Mesothelial cell of epicardium (in vitro differentiated cells): ENCODE measurements at places on chromosomes 12 and 14.

DNA sequence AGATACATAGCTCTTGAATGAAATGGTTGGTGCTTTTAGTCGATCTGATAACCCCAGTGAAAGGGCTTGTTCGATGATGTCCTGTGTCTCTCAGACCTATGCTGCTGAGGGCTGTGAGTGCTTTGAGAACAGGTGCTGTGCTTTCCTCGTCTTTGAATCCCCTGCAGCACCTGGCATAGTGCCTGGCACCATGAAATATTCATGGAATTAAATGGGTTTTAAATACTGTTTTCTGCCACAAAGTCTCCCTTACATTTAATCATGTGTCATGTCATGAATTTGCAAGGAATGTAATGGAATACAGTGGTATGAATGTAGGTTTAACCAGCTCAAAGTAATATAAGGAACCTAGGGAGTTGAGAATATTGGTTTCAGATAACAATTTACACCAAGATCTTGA, 220.5 kb upstream of the PRICKLE1 start:
- no peak for DNase-seq

- DNase-seq, result no peak
Measured at GRCh38 chr12:116222358-116222757, 55.1 kb downstream of the MED13L start.

GRCh38 chr12:92539110-92539749, 163.6 kb upstream of the PLEKHG7 start:
- DNase-seq, result no peak

- no peak for DNase-seq
Measured at GRCh38 chr14:83356080-83356479, 1822.4 kb upstream of the SEL1L start.

DNA sequence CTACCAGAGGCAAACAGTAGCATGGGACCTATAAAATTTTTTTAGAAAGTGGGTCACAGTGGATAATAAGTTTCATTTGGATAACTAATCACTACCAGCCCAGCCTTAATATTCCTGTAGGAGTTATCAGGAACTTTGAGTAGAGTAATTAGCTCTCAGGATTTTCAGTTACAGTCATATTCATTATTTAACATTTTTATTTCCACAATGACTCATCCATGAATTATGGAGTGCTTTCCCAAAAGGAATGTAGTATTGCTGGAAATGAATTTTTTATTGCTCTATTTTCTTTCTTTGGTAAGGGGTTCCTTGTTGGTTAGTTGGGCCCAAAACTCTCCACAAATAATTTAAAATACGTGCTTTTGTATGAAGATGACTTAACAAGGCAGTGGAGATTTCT, 53.7 kb downstream of the ERC1 start:
- no peak for DNase-seq

GRCh38 chr12:42365486-42365885, 39.5 kb downstream of the PPHLN1 start:
- DNase-seq, result no peak

- DNase-seq, result no peak
Measured at GRCh38 chr14:98888927-98889835, 382.8 kb downstream of the BCL11B start.

- DNase-seq, result peak; percentile 24
Measured at GRCh38 chr12:52528641-52529143, 8.5 kb upstream of the KRT5 start.

- no peak for DNase-seq
Measured at GRCh38 chr12:26238341-26239121, 43.2 kb downstream of the SSPN start.

GRCh38 chr14:39860596-39861228, 428.5 kb upstream of the FBXO33 start:
- no peak for DNase-seq

DNA sequence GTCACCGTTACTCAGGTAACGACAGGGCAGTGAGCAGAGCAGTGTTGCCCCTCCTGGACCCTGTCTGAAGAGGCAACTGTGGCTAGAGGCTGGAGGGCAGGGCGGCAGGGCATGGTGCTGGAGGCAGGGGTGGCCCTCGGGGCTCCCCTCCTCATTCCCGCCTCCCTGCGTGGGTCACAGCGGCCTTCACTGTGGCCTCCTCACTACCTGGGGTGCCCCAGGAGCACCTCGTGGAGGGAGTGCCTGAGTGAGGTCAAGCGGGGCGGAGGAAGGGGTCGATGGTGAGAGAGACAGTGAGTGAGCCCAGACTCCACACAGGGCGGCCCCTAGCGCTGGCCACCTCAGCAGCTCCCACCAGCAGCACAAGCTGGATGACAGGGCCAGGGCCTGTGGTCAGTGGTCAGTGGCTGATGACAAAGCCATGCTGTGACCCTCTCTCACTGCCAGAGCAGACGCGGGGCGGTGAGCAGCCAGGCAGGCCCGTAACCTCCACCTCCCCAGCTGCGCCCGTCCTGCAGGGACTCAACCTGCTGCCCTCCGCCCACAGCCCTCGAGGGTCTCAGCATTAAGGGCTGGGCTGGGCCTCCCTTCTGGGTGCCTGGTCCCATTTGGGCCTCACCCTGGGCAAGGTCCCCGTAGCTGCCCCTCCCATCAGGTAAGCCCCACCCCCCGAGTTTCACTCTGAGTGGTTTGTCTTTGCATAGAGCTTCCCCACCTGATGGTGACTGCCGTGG, 17.8 kb downstream of the GPR132 start:
- no peak for DNase-seq

- no peak for DNase-seq
Measured at GRCh38 chr12:92278378-92278828, 132.8 kb upstream of the BTG1 start.

GRCh38 chr12:97097734-97098133, 190.7 kb downstream of the NEDD1 start:
- DNase-seq, result no peak

DNA sequence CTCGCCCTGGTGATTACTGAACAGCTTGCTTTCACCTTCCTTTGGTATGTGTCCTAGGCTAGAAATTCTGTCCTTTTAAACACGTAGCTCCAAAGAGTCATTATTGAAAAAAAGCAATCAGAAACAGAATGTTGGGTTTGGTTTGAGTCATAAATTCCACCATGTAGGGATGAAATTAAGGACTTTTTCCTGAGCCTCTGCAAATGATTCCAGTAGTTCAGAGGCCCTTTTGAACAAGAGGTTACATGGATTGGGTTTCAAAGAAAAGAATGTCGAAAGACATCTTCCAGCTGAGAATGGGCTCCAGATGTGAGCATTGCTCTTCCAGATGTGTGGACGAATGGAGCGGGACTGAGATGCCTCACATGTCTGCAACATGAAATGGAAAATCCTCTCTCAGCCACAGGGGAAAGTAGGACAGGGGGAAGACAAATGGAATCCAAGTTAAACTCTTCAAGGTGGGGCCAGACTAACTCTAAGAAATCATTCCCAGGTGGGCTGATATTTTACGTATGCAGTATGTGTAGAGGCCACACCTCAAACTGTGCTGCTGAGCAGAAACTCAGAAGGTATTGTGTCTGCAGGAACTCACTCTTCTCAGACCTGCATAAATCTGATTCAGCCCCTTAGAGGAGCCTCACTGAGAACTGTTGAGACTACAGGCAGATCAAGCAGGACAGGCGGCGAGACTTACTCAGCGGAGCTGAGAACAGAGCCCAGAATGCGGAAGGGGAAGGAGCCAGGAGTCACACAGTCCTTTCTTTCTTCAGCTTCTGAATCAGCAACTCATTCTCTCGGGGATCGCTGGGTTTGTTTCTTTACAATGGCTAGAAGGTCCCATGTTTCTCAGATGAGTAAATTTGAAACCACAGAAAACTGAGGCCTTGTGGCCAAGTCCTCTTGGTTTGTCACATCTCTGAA, 23.3 kb upstream of the EMP1 start:
- no peak for DNase-seq

DNA sequence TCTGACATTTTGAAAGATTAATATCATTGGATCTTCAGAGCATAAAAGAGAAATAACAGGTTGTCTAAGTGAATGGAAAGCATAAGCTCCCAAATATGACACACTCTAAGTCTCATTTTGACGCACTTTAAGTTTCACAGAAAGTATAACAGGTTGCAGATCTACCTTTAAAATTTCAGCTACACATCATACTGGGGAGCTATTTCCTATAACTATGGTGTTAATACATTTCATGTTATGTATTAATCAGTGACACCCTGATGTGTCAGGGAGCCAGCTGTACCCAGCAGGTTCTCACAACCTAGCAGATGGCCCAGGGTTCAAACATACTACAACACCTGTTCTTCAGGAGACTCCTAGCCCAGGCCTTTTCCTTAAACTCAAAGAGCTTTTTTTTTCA, 31.1 kb upstream of the TMX1 start:
- no peak for DNase-seq

DNA sequence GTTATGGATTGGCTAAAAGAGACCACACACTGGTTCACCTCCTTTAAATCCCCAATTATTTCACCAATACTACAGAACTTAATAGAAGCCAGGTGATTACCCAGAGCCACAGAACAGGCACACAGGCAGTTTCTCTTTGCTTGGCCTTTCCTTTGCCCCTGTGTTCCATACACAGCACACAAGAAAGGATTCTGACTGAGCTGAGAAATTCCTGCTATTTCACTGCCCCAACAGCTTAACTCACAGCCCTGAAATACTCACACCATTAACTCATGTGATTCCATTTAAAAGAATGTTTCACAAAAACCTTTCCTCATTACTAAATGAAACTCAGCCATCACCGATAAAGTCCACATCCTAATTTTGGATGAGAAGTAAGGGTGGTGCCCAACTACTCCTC, 133.6 kb downstream of the MED13L start:
- no peak for DNase-seq

DNA sequence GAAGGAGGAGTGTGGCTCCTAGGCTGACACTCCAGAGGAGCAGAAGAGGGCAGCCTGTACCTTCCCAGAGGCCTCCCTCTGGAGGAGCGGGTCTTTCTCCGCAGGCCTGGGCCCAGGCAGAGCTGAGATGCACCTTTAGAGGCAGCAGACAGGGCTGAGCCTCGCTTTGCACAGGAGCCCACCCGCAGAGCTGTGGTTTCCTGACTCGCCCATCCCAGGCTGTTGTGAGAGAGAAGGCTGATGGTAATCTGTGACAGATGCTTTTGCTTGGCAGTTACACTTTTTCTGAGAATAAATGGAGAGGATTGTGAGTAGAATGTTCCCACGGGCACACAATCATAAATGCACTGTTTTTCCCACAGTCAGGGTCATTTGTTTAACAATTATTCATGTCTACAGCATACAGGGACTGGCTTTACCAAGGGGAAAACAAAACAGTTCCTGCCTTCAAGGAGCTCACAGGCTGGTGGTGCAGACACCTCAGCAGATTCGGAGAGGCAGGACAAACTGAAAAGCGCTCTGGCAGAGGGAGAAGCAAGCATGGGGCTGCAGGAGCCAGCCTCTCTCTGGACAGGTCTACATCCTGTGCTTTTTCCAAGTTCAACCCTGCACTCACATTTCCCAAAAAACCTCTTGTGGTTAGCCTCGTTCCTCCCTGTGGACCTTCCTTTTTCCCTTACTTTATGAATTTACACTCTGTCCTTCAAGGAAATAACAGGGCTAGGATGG, 13.9 kb downstream of the EVL start:
- no peak for DNase-seq

- DNase-seq, result no peak
Measured at GRCh38 chr12:92485351-92486348, 217.1 kb upstream of the PLEKHG7 start.

DNA sequence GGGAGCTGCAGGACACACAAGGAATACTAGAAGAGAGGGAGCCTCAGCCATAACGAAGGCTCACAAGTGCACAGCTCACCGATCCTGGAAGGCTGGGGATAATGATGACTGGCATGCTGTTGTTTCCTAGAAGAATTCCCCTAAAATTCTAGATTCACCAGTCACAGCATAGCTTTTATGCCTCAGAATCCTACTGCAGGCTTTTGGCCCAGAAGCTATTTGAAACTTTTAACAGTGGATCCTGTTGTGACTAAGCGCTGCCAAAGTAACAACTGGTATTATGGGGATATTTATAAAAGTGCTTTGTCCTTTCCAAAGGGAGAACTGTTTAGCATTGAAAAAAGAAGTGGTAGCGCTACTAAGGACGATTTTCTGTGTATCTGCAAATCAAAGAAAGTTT, 214.1 kb upstream of the PELI2 start:
- DNase-seq, result no peak

GRCh38 chr12:131147894-131148293, 194.2 kb downstream of the ADGRD1 start:
- no peak for DNase-seq

DNA sequence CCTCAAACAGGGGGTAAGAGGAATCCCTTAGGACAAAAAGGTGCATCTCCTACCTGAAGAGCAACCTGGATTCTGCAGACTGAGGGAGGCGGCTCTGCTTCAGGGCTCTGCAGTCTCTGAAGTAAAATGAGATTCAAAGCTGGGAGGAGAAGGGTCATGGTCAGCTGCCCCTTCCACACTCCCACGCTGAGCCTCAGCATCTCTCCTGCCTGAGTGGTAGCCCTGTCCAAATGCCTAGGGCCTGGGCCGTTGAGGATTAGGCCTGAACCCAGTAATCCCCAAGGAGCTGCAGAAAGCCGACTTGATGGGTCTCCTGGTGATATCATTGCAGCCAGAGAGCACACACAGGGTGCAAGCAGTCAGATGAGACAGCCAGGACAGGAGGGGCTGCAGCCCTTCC, 18.9 kb downstream of the PHLDA1 start:
- no peak for DNase-seq

GRCh38 chr14:38090506-38090905, 117.2 kb upstream of the SSTR1 start:
- DNase-seq, result no peak

DNA sequence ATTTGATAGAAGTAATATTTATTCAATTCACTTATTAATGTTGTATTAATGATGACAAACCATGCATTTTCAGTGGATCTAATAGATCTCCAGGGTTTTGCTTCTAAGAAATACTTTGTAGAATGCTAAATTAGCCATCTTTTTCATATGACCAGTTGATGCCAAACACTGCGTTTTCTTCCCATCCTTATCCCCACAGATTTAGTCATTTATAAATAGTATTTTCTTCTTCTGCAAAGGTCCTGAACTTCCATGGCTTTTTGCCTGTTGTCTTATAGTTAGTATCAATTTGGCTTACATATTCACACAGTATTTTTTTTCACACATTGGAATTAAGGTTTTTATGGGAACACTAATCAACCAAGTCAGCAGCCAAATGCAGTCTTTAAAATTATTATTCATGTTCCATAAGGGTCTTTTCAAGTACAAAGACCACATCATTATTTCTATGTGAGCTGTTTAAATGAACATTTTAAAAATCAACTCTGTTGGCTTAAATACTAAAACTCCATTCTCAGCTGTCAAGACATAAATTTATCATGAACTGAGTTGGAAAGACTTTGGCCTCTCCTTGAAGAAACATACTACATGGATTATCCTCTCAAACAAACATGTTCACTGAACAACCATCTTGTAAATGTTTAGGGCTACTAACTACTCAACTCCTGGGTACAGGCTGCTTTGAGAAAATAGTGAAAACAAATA, 1278.4 kb upstream of the FLRT2 start:
- no peak for DNase-seq

- DNase-seq, result no peak
Measured at GRCh38 chr12:108211157-108211556, 82.1 kb downstream of the WSCD2 start.

GRCh38 chr12:7017870-7018349, 366 bp downstream of the LPCAT3 start:
- DNase-seq, result no peak
